Skin of body (tissue), 3 donors: ENCODE measurements at places on chromosomes 4 and X.
A peak's percentile ranks its signal among the peaks of the same experiment; 100 is the strongest.

DNA sequence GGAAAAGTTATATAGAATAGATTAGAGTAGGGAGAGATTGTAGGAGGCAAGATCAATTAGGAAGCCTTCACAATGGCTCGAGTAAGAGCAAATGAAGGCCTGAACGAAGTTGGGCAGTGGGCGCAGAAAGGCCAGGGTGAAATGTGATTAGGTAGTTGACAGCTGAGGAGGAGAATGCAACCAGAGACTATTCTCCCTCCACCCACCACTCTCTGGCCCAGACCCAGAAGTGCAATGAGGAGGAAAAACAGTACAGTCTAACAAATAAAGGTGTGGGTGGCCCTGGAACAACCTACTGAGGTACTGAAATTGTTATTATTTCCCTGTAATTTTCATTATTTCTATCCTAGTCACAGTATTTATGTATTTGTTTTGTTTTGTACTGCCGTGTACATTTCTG is 176.7 kb downstream of the SLC39A8 start:
- no peak for DNase-seq

DNA sequence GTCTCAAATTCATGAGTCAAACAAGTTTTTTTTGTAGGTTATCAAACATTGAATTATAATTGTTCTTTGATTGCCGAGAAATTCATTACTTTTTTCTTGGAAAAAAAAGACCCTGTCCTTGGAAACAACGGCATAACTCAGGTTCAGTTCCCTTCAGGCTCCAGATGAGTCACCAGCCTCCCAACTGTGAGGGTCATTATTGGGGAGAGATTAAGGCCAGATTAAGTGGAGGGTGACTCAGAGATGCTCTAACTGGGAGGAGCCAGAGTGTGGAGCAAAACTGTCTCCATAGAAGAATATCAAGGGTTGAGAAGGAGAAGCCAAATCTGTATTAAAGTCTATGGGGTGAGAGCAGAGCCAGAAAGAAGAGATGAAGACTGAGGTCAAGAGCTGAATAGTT is 9.6 kb downstream of the ADGRG4 start:
- DNase-seq, result no peak

GRCh38 chr4:85408301-85408700 is 66.6 kb upstream of the ARHGAP24 start:
- peak; percentile 43 for DNase-seq

DNA sequence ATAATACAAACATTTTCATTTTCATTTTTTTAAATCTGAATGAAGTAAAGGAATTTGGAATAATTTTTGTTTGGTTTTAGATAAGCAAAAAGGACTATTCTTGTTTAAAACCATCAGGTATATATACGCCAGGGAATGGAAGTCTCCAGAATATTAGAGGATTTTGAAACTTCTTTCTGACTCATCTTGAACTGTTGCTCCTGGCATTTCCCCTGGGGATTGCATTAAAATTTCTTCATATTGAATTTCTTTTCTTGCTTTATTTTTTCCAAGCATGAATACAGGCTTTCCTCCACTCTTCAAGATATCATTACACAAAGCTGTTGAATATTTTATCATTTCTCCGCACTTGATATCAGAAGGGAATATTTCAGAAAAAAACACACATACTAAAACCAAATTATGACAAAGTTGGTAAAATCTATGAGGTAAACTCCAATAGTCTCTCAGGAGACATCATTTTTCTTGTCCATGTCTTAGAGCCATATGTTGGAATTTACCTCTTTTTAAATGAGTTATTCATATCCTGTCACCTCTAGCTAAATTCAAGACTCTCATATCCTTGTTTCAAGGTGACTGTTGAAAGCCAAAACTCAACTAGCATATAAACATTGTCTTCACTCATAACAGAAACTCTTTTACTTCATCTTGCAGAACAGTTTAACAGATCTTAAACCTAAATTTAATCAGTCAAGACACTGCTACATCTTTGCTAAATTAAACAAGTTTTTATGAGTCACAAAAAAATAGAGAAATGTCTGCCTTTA is 20.7 kb upstream of the CSN1S1 start:
- no peak for DNase-seq

GRCh38 chr4:53788621-53789020 is 197.3 kb upstream of the LNX1 start:
- DNase-seq, result no peak

- DNase-seq, result no peak
Measured at GRCh38 chr4:151443247-151443646, 34.3 kb downstream of the FHIP1A start.

GRCh38 chrX:55668084-55668483 is 44.9 kb downstream of the FOXR2 start:
- DNase-seq, result no peak

- DNase-seq, result no peak
Measured at GRCh38 chr4:13476915-13477314, 7.2 kb downstream of the RAB28 start.

GRCh38 chr4:147096667-147097604 is 151.3 kb upstream of the TTC29 start:
- DNase-seq, result peak; percentile 21

- no peak for DNase-seq
Measured at GRCh38 chr4:154740462-154740861, 3.3 kb upstream of the LRAT start.

DNA sequence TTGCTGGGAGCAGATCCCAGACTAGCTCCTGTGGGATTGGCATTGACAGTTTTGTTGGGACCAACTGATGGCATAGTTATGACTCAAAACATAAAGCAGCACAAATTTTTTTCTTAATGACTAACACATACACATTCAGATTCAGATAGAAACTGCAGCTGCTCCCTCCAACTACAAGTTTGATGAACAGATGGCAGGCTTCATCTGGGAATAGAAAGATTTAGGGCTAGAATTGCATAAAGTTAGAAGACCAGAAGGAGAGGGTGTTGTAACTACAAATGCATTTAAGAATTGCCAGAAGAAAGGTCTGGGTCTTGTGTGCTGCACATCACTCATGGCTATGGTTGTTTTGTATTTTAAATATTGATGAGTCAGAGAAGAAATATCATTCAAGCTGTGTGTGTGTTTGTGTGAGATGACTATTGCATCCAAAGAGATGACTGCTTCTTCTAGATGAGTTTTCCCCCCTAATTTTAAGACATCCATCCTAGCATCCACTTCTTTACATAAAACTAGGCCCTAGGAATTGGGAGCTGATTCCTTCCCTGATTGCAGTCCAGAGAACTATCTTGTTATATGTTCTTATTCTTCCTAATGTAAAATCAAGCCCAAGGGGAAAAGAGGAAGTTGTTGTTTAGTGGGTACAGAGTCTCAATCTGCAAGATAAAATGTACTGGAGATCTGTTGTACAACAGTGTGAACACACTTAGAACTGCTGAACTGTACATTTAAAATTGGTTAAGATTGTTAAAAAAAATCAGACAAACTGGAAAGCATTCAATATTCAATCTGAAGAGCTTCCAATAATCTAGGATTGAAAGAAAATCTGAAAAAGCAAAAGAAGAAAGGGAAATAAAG is 175.1 kb downstream of the PARM1 start:
- DNase-seq, result peak; percentile 6

- DNase-seq, result no peak
Measured at GRCh38 chr4:5799406-5799805, 88.4 kb downstream of the EVC start.

GRCh38 chrX:38276089-38276488 is 51.2 kb downstream of the RPGR start:
- no peak for DNase-seq

- no peak for DNase-seq
Measured at GRCh38 chr4:17366496-17366895, 145.4 kb downstream of the QDPR start.

DNA sequence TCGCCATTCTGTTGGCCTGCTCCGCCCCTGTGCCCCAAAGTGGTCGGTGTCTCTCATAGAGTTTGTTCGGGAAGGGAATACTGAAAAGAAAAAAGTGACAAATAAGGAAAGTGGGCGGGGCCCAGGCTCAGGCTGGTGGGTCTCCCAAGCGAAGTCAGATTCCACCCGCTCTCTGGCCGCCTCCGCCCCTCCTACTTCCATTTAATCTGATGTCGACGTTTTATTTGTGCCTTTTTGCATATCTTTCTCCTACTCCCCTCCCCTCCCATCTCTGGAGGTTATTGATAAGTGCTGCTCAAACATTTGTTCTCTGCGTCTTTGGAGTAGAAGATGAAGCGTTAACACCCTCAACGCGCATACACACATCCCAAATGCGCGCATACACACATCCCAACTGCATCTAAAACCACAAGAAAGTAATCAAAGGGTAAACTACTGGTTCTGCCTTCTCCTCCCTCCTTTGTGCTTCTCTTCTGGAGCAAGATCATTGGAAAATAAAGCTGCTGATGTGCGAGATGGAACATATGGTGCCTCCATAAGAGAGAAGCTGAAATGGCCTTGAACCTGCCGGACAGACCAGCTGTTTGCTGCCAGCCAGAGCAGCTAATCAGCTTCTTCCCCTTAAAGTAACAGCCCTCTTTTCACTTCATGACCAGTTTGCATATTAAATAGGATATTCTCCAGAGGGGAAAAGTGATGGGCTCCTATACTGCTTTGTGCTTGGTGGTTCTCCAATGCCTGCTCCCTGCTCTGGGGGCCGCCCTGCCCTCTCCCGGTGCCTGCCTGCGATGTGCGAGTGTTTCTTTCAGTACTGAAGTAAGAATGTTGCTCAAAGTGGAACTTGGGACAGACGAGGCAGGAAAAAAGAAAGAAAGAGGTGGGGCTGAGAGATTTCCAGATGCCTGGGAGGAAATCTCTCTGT is 3.1 kb downstream of the MAMLD1 start:
- DNase-seq, result peak; percentile 43

GRCh38 chr4:169367826-169368225 is 97.1 kb upstream of the SH3RF1 start:
- DNase-seq, result no peak

GRCh38 chrX:119512146-119512800 is 44.0 kb downstream of the SLC25A5 start:
- DNase-seq, result no peak

- DNase-seq, result no peak
Measured at GRCh38 chrX:50762578-50762977, 51.4 kb downstream of the SHROOM4 start.

GRCh38 chrX:149161435-149162088 is 343.5 kb downstream of the IDS start:
- no peak for DNase-seq

GRCh38 chr4:168731706-168732414 is 235.0 kb downstream of the PALLD start:
- DNase-seq, result no peak

- DNase-seq, result peak; percentile 45
Measured at GRCh38 chr4:24794480-24794879, 893 bp upstream of the SOD3 start.

DNA sequence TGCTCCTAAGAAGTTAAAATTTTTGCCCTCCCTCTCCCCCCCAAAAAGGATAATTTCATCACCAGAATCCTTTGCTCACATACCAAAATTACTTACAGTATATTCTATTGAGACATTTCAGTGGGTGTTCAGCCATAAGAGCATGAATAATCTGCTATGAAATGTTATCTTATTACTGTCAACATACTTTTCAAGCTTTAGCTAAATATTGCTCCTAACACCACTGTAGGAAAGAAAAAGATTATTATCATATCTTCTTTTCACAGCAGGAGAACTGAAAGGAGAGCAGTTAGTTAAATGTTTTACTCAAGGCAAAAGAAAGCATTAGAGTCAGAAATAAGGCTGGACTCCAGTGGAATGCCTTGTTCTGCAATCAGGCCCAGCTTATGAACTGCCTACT is 231.0 kb upstream of the GYPA start:
- DNase-seq, result no peak

- no peak for DNase-seq
Measured at GRCh38 chr4:146049802-146050201, 111.2 kb upstream of the ZNF827 start.

- DNase-seq, result no peak
Measured at GRCh38 chr4:104818579-104818978, 323.9 kb upstream of the CXXC4 start.
